Foreskin melanocyte (primary cell): ENCODE measurements at places on chromosomes 11 and 22.

- DNase-seq = no peak
Measured at GRCh38 chr22:17307566-17307965, 61.7 kb upstream of the CECR2 start.

DNA sequence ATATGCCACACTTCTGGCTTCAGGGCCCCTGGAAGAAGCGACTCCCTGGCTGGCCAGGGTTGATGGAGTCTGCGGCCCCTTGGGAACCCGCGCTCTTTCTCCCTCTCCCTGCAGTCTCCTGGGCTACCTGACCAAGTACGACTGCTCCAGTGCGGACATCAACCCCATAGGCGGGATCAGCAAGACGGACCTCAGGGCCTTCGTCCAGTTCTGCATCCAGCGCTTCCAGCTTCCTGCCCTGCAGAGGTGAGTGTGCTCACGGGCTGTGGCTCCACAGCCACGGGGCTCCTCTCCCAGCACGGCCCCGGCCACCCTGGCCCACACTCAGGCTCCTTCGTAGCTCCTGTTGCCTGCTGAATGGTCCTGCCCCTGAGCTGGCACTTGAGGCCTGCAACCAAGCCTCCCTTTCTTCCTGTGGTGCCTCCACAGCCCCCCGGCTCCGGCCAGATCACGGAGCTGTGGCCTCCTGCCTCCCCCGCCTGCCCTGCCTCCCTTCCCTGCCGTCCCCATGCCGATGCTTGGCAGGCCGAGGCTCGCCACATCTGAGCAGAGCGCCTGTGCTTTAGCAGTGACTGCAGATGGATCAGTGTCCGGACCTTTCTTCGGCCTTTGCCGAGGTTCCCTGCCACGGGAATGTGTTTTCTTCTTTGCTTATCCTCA lies 36.2 kb upstream of the KRTAP5-7 start:
- DNase-seq = no peak

DNA sequence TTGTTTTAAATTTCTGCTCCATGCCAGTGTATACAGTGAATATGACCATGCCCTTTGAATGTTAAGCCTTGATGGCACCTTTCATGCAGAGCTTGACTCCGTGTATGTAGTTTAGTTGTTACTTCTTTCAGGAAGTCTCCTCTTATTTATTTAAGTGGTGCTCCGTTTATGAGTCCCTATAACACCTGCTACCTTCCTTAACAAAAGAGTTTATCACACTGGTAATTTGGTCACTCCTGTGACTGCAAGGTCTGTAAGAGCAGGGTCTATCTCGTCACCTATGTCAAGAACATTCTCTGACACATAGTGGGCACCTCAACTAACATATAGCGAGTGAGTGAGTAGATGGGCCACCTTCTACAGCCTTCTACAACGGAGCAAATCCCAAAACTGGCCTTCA lies 152.5 kb downstream of the CCDC34 start:
- no peak for DNase-seq

DNA sequence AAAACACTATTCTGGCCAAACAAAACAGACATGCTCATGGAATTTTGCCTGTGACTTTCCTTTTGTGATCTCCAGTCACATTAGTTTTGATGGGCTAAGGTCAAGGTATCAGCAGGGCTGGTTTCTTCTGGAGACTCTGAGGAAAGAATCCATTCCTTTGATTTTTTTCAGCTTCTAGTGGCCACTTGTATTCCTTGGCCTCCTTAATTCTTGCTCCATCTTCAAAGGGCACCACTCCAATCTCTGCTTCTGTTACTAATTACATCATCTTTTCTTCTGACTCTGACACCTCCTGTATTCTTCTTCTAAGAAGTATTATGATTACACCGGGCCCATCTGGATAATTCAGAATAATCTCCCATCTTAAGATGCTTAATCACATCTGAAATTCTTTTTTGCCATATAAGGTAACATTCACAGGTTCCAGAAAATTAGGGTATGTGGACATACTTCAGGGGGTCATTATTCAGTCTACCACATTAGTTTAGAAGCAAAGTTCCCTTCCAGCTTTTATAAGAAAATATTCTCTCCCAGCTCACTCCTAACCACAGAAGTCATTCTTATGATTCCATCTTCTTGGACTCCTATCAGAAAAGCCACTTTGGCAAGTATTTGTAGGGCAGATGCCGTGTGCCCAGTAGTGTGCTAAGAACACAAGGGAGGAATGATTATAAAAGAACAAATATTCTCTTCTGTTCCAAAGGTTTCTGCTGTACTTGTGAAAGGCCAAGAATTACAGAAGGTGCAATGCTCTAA lies 56.4 kb upstream of the FSHB start:
- DNase-seq = no peak

DNA sequence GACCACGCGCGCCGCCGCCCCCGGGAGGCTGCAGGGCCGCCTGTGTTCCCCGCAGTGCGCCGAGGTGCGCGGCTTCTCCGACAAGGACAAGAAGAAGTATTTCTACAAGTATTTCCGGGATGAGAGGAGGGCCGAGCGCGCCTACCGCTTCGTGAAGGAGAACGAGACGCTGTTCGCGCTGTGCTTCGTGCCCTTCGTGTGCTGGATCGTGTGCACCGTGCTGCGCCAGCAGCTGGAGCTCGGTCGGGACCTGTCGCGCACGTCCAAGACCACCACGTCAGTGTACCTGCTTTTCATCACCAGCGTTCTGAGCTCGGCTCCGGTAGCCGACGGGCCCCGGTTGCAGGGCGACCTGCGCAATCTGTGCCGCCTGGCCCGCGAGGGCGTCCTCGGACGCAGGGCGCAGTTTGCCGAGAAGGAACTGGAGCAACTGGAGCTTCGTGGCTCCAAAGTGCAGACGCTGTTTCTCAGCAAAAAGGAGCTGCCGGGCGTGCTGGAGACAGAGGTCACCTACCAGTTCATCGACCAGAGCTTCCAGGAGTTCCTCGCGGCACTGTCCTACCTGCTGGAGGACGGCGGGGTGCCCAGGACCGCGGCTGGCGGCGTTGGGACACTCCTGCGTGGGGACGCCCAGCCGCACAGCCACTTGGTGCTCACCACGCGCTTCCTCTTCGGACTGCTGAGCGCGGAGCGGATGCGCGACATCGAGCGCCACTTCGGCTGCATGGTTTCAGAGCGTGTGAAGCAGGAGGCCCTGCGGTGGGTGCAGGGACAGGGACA lies 2.7 kb downstream of the NLRP6 start:
- DNase-seq = no peak

- DNase-seq = no peak
Measured at GRCh38 chr11:106275151-106275550, 197.7 kb downstream of the AASDHPPT start.

DNA sequence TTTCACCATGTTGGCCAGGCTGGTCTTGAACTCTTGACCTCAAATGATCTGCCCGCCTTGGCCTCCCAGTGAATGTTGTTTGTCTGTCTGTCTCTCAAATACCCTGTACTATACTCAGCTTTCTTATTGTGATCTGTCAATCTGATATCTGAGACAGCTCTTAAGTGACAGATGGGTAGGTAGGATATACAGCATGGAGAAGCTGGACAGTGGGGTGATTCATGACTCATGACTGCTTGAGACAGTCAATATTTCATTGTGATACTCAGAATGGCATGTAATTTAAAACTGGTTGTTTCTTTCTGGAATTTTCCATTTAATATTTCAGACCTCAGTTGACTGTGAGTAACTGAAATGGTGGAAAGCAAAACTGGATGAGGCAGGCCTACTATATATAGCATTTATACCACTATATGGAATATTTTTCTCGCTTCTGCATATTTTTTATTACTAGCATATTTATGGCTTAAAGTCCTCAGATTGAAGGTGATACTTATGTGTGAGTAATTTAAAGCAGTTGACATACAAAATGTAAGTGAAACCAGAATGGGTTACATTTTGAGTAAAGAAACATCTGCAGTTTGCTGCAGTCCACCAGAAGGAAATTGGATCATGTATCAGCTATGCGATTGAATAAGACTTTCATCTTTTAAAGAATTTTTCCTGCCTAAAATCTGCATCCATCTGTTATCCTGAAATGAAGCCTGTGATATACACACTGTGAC lies 22.3 kb downstream of the ARHGAP42 start:
- DNase-seq = peak; percentile 45

- DNase-seq = no peak
Measured at GRCh38 chr11:71211631-71212030, 40.7 kb downstream of the SHANK2 start.

GRCh38 chr11:32567154-32567553 lies 16.5 kb upstream of the EIF3M start:
- DNase-seq = no peak

GRCh38 chr22:37953062-37953436 lies 352 bp downstream of the C22orf23 start:
- no peak for DNase-seq

- DNase-seq = no peak
Measured at GRCh38 chr22:20621162-20621561, 113.8 kb downstream of the MED15 start.

GRCh38 chr22:43042101-43042780 lies 27.3 kb upstream of the PACSIN2 start:
- no peak for DNase-seq

- DNase-seq = no peak
Measured at GRCh38 chr11:47233989-47234668, 14.5 kb downstream of the ACP2 start.

DNA sequence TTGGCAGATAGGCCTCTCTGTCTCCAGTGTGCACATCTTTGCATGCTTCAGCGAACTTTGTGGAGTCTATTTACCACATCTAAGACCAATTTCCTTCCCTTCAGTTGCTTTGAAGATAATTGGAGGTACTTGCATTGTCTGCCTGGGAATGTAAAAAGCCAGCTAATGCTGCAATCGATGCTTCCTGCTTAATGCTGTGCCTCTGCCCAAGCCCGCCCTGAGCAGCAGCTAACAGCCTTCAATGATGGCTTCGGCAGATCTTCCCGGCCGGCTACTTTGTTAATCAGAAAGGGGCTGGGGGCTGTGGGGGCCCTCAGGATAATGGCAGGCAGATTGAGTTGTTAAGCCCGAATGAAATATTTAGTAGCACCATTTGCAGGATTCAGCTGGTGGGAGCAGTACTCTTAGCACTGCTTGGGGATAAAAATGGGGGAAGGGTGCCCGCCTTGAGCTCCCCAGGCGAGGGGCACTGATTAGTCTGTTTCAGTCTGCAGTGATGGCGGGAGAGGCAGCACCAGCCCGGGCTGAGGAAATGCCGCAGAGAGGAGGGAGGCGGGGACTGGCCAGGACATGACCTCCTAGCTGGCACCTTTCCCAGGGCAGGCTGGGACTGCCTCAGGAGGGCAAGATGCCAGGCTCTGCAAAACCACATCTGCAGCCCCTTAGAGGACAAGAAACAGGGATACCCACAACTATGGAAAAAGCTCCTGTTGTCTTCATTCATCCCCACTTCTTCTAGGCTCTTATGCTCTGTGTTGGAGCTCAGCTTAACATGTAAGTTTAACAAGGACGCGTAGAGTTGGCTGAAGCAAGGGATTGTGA lies 460.0 kb downstream of the BUD13 start:
- peak; percentile 36 for DNase-seq

DNA sequence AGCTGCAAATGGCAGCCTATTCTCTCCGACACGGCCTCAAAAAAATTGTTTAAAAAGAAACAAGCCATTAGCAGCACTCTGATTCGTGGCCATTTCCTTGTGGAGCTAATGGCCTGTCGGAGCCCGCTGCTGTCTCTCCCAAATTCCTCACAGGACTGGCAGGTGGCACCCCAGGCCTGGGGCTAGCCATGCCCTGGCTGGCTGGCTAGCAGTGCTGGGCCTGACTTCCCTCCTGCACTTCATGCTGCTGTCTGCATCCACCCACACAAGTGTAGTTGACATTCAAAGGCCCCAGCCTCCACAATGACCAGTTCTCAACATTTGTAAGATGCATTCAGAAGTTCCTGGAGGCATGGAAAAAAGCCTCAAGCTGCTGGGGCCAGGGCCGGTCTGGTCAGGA lies 61.5 kb downstream of the SMCO4 start:
- DNase-seq = peak; percentile 21

- DNase-seq = no peak
Measured at GRCh38 chr11:47445840-47446239, 3.1 kb downstream of the RAPSN start.

GRCh38 chr11:43737201-43737590 lies 56.7 kb downstream of the HSD17B12 start:
- no peak for DNase-seq

- DNase-seq = no peak
Measured at GRCh38 chr11:60798631-60799030, 13.5 kb downstream of the MS4A10 start.

DNA sequence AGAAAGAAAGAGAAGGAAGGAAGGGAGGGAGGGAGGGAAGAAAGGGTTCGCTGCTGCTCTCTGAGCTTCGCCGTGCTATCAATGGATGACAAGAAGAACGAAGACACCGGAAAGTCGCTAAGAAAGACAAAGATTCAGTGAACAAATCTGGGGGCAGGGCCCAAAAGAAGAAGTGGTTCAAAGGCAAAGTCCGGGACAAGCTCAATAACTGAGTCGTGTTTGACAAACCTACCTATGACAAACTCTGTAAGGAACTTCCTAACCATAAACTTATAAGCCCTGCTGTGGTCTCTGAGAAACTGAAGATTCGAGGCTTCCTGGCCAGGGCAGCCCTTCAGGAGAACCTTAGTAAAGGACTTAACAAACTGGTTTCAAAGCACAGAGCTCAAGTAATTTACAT lies 2.9 kb upstream of the TTLL1 start:
- no peak for DNase-seq
